ENCODE measurements at places on chromosomes 12 and 14.

GRCh38 chr14:47993883-47994282 lies 318.5 kb upstream of the MDGA2 start:
- no peak for DNase-seq

- no peak for DNase-seq
These were observed 7.0 kb downstream of the NUBPL start for GRCh38 chr14:31568161-31568560.

DNA sequence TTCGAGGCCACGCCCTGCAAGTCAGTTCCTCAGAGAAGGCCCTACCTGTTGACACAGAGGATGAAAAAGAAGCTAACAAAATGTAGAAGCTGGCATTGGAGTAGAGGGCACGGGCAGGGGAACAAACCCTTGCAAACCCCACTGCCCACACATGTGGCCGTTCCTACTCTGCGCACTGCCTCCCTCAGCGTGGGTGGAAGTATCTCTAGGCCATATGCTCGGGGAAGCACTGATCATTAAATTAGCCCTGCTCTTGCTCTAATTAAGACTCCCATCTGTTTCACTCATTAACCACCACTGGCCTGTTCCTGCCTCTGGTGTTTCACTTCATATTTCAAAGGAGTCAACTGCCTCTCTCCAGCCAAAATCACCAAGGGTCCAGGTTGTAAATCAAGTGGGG lies 201.2 kb upstream of the SFSWAP start:
- DNase-seq = no peak

DNA sequence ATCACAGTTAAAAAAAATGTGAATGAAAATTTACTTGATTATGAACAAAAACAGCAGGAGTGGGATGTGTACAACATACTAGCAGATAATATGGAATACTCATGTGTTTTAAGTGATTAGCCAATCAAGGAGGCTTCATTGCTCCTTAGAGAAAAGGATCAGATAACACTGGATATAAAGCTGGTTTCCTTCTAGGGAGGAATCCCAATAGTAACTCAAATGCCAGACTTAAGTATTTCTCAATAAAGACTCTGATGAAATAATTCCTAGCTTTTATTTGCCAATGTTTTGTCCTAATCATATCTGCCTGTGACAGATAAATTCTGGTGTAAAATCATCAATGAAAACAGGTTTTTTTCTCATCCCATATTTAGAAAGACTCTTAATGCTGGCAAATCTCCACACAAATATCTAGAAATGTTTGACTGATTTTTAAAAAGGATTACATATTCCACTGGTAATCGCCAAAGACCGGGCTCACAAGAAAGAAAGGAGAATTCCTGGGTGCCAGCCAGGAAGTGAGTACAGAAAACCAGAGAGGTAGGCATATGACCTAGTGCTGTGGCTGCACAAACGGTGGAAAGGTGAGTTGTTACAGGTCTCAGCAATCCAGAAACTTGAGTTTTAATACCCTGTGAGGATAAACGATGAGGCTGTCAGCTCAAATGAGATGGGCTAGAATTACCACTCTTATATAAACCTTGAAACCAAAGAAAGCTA lies 108.6 kb upstream of the TTC7B start:
- no peak for DNase-seq

DNA sequence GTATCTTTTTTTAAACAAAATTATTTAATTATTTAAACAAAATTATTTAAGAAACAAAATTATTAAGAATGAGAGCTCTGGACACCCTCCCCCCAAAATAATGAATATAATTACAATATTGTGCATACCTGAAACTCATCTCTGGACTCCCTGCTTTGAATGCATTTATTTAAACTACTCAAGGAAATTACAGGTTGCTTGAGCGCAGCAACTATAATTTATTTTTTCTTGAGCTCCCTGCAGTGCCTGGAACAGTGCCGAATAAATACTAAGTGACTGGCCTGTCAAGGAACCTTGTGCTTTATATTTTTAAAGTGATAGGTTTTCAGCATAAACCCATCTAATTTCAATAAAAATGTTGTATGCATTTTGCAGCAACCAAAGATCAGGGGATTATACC lies 93.9 kb downstream of the KCNC2 start:
- no peak for DNase-seq

- DNase-seq = no peak
These were observed 8.0 kb upstream of the LGMN start for GRCh38 chr14:92756446-92756845.

DNA sequence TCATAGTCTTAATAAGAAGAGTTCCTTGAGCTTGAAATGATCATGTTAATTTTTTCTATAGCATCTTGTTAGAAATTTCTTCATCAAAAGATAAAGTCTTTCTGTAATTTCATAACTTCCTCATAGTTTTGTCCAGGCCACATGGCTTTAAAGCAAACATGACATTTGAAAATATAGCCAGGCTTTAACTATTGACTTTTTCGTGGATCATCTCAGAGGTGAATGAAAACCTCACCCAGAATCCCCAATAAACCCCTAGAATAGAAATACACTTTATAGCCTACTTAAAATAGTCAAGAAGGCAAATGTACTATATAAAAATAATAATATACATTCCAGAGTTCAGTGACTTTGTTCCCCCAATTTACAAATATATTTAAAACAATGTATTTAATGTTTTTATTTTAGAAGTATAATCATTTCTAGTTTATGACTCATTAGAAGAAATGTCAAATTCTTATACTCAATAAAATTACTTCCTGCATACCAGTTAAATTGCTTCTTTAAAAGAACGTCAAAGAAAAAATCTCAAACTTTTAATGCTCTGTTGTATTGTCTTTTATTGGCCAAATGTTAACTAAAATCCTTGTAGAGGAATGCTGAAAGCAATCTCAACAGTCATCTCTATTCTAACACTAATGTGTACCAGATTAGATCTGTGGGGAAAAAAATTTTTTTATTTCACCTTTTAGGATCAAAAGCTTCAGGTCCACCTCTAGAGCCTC lies 21.6 kb downstream of the EXOC5 start:
- DNase-seq = no peak

GRCh38 chr12:49985981-49986380 lies 13.2 kb downstream of the AQP6 start:
- no peak for DNase-seq

DNA sequence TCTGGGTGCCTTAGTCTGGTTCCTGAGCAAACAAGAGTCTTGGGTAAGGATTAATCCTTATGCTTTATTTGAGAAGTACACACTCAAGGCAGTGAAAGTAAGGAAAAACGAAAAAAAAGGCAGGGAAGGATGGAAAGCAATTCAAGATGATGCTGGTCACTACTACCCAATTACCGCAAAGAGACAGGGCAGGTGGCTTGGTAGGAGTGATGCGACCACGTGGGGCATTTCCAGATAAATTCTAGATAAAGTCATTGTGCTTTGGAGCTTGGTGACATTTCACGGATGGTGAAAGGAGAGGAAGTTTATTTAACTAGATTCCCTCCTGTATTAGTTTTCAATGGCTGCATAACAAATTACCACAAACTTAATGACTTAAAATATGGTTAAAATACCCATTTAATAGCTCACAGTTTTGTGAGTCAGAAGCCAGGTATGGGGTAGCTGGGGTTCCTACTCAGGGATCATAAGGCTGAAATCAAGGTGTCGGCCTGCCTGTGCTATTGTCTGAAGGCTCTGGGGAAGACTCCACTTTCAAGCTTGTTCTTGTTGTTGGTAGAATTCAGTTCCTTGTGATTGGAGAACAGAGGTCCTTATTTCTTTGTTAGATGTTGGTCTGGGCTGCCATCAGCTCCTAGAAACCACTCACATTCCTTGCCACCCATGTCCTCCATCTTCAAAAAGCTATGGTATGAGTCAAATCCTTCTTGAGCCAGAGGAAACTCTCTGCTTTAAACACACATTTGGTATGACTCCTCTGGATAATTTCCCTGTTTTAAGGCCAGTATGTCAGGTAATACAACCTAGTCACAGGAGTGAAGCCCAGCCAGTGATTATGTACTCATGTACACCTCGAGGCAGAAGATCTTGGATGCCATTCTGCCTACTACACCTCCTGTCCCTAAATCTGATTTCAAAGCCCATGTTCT lies 5.6 kb upstream of the HMGA2 start:
- DNase-seq = no peak

Measured in NCI-H2107 (cell line).